Esophagus mucosa (tissue), 1 donor: ENCODE measurements at places on chromosomes 5 and 9. TPM values are rescaled to one million over a fixed set of nuclear protein-coding genes. Genes with fewer than 3 reads are reported as not detected.

Gene FAM151B
- 1.3 TPM for total RNA-seq

Gene MTX3
- 12.5 TPM for total RNA-seq

Gene SUSD1
- total RNA-seq: 4.9 TPM

DNA sequence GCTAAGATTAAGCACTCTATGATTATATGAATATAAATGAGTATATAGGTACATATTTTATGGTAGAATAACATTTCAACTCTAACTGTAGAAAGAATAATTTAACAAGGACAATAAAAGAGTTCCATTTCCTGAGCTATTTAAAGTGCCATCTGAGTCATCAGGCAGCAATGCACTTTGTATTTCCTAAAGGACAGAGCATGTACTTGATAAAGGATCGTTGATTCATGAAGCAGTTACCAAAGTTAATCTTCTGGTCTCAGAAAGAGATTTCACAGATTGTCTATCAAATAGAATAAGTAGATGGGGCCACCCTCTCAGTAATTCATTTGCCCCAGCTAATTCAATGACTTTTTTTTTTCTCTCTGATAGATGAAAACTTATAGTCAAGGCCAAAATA lies 747.8 kb downstream of the CDH18 start:
- ATAC-seq: no peak

DNA sequence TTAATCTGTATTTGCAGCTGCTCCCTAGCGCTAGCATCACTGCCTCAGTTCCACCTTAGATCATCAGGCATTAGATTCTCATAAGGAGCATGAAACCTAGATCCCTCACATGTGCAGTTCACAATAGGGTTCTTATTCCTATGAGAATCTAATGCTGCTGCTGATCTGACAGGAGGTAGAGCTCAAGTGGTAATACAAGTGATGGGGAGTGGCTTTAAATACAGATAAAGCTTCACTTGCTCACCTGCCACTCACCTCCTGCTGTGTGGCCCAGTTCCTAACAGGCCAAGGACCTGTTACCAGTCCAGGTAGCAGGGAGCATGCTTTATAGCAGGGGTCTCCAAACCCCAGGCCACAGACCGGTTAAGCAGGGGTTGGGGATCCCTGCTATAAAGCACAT lies 22.6 kb upstream of the RNF20 start:
- no peak for ATAC-seq

DNA sequence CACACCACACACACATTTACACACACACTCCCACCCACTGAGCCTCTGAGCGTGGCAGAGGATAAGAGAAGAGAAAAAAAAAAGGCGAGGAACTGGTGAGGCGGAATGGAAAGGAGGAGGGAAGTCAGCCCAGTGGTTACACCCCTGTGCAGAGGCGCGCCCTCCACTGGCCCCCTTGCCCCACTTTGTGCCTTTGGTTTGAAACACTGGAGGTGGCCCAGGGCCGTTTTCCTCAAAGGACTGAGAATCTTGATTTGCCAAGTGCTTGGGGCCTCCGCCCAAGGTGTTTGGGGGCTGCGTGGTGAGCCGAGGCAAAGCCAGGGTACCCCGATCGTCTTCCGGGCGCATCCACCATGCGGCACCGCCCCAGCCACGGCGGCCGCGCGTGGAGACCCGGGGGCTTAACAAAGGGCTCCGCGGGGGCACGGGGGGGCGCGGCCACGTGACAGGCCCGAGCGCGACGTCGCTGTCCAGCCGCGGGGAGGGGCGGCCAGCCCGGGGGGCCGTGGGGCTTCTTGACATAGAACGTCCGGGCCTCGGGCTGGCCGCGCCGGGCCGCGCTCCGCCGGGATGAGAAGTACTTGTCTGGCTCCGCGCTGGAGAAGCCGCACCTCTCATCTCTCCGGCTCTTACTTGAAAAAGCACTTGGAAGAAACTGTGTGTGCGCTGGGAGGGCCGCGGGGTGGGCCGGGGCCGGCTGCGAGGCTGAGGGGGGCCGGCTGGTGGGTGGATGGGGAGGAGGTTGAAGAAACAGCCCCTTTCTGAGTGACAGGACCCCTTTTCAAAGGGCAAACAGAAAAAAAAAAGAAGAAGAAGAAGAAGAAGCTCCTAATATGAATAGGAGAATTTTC lies 21.0 kb downstream of the NR2F1 start:
- ATAC-seq: no peak

GRCh38 chr9:967436-967835 lies 9.0 kb upstream of the DMRT3 start:
- ATAC-seq: peak; percentile 58

GRCh38 chr9:30065888-30066287 lies 2318.6 kb upstream of the ACO1 start:
- ATAC-seq: no peak

DNA sequence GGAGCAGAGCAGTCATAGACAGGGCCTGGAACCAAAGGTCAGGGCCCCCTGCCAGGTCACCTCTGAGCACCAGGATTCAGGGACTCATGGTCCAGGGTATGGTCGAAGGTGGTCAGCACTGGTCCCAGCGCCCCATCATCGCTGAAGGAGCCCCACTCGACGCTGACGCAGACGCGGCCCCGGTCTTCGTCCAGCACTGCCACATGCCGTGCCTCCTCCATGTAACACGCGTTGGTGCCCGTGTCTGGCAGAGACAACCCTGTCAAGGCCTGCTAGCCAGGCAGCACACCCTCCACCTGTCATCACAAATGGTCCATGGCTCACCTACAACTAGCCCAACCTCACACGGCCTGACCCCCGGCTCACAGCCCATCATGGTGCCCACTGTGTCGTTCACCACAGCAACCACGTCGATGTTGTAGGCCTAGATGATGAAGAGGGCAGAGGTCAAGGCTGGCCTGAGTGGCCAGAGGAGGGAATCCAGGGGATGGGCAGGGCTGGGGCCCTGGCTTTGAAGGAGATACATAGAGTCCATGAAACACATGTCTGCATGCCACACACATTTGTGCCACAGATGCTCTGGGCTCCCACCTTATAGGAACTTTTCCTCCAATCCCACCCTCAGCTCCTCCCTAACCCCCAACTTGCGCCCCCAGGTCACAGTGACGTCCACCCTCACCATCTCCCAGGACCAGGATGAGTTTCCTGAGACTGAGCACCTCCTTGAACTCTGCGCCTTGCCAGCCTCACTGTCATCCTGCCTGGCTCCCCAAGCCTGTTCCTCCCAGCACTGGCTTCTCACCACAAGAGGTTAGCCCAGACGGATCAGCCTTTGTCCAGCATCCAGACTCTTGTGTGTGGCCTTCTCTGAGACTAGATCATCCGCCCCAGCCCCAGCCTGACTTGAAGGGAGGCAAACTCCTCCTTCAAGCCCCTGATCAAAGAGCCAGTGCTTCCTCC lies 9.5 kb downstream of the HK3 start:
- ATAC-seq: no peak

GRCh38 chr9:131214286-131214856 lies 61.9 kb downstream of the FAM78A start:
- no peak for ATAC-seq

DNA sequence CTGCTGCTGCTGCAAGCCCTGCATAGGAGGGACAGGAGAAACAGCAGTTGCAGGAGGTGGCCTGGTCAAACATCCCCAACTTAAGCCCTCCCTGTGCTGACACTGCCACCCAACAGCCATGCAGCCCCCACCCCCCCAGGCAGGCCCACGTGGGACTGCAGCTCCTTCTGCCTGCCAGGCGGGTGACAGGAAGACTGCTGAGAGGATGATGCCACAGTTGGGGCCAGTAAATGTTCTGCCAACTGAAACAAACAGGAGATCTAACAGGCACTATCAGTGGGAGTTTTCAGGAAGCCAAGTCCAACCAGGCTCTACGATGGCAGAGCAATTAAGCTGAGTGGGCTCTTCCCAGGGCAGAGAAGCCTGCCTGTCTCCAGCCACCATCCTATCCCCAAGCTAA lies 31.1 kb downstream of the DIRAS2 start:
- ATAC-seq: no peak

GRCh38 chr5:142176255-142176654 lies 67.7 kb downstream of the NDFIP1 start:
- ATAC-seq: no peak

- no peak for ATAC-seq
These were observed 236.1 kb upstream of the CDH12 start for GRCh38 chr5:23089286-23089685.

GRCh38 chr9:100099722-100100042 lies 639 bp downstream of the INVS start:
- no peak for ATAC-seq

GRCh38 chr5:135076051-135076491 lies 42.0 kb upstream of the PITX1 start:
- ATAC-seq: peak; percentile 70

DNA sequence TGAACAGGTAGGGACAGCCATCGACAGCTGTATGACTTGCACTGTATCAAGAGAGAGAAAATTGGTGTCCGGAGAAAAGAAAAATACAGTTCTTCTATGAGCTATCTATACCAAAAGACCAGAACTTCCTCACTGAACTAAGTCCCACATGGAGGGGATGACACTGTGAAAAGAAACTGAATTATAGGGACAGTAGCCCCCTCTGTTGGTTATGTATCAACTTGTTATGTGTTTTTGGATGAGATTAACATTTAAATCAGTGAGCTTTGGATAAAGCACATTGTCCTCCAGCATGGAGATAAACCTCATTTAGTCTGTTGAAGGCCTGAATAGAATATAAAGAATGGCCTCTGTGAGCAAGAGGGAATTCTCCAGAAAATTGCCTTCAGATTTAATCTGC lies 176.6 kb upstream of the SH3GL2 start:
- no peak for ATAC-seq

- peak; percentile 44 for ATAC-seq
These were observed 14.2 kb upstream of the CCDC180 start for GRCh38 chr9:97293207-97293721.

- ATAC-seq: no peak
These were observed 74.3 kb downstream of the NDFIP1 start for GRCh38 chr5:142182840-142183239.

Gene GARIN3
- total RNA-seq: not detected

DNA sequence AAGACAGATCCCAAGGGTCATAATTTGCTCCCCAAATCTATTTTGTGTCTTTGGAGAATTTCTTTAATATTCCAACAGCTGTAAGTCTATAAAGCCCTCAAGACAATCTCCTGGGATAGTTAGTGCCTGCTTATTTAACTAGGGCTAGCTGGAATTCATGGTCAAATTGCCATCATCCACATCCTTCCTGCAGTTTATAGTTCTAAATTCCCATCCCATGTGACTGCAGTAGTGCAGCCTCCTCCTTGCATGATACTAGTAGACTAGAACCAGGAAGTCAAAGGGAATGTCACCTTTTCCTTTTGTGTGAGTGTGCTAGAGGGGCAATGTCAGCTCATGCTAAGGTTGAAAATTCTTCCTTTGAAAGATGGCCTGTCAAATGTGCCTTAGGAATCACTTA lies 214.8 kb upstream of the PIK3R1 start:
- no peak for ATAC-seq

GRCh38 chr5:127585661-127586060 lies 63.2 kb upstream of the CTXN3 start:
- ATAC-seq: no peak

Gene PCDHB2
- total RNA-seq: 2.2 TPM

- ATAC-seq: no peak
These were observed 1.5 kb upstream of the RFX3 start for GRCh38 chr9:3526997-3527940.

Gene TMC1
- 3.3 TPM for total RNA-seq

DNA sequence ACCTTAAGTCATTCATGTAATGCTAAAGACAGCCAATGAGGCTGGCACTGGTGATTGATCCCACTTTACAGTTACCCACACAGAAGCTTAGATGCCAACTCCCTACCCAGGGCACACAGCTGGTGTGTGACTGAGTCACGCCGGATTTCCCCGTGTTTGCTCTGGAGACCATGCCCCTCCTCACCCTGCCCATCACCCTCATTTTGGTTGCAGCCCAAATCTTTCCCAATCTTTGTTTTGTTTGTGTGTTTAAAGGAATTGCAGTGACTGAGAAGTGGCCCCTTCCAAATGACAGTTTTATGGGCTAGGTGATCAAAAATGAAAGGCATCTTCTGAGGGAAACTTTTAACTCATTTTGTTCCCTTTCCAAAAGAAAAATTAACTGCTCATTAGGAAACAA lies 10.9 kb downstream of the FBXL7 start:
- ATAC-seq: no peak

DNA sequence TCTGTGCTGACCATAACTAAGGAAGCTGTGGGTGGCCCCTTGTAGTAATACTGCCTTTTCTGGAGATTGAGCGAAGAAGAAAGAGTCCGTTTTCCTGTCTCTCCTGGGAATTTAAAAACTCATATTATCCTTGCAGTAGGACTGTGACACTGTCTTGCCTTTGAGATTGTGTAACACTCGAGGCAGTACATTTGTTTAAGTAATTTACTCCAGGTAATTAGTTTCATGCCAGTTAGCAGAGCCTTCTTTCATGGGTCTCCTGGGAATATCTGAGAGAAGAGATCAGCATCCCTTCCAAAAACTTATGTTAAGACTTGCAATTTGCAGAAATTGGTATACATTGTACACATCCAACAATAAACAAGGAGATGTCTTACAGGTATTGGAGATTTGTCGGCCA lies 405.6 kb downstream of the DMRT2 start:
- ATAC-seq: no peak
